ENCODE measurements at places on chromosomes 16 and 17.

DNA sequence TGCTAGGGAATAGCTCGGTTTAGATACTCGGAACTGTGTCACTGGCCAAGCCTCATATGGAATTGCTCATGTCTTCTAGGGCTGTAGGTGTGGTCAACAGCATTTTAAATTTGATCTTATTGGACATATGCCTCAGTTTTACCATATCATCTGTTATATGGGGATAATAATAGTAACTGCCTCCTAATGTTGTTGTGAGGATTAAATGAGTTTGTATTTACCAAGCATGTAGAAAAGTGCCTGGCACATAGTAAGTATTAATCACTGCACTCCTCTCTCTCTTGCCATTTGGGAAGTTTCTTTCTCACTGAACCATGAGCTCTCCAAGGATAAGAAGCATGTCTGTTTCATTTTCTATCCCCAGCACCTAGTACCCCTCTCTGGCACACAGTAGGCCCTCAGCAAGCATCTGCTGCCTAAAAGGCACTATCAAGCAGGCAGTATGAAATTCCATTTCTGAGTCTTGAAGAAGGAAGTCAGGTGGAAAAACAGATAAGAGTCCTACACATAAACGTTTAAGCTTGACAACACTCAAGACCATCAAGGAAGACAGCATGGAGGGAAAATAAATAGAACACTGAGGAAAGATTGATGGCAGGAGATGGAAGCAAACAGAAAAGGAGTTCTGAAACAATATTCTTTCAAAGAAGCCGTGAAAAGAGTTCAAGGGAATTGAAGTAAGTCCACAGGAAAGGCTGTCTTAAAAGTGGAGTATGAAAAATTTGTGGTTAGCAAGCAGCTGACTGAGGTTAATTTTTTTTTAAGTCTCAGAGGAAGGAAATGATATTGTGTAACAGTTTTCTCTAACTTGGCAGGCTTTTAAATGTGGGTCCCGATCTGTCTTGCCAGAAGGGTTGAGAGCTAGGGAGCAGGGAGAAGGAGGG, 2.2 kb upstream of the ATP6V0A1 start:
- peak; percentile 87 for DNase-seq

DNA sequence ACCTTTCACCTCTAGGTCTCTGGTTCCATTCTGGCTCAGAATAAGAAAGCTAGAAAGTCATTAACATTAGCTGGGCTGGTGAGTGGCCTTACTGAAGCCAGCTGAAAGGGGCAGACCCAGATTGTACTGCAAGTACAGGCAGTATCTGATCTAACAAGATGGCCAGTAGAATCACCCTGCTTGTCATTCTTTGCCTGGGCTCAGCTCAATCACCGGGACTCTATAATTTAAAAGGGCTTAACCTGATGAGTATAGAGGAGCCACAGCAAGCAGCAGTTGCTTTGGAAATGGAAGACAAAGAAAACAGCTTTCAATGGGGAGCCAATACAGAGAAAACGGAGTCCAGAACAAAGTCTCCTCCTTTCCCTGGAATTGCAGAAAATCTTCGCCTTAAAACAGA, 13.6 kb downstream of the CDH8 start:
- DNase-seq: no peak

DNA sequence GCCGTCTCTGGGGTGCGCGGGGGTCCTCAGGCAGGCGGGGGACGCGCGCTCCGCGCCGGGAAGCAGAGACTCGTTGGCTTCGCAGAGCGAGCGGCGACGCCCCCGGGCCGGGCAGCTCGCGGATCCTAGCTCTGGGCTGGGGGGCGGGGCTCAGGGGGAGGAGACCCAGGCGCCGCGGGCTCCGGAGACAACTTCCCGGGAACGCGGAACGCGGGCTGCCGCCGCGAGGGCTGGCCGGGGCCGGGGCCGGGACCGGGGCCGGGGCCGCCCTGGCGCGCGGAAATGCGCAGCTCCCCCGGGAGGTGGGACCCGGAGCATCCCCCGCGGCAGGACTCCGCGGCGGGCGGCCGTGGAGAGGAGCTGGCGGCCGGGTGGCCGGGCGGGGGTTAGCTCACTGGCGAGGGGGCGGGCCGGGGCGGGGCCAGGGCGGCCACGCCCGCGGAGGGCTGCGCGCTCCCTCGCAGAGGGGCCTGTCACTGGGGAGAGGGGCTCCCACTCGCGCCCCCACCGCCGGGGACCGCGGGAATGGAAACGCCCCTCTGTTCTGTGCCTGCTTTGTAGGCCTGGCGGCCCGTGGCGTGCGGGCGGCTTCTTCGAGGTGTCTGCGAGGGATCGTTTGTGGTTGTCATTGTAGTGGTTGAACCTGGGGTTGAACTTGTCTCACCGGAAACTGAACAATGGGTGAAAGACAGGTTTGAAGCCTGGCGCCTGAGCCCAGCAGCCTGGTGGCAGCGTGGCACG, at the start of gene GAS7:
Gene GAS7 (minus strand): TSS at position 98 of the 741 bp plus-strand sequence.
- DNase-seq: peak; percentile 86

DNA sequence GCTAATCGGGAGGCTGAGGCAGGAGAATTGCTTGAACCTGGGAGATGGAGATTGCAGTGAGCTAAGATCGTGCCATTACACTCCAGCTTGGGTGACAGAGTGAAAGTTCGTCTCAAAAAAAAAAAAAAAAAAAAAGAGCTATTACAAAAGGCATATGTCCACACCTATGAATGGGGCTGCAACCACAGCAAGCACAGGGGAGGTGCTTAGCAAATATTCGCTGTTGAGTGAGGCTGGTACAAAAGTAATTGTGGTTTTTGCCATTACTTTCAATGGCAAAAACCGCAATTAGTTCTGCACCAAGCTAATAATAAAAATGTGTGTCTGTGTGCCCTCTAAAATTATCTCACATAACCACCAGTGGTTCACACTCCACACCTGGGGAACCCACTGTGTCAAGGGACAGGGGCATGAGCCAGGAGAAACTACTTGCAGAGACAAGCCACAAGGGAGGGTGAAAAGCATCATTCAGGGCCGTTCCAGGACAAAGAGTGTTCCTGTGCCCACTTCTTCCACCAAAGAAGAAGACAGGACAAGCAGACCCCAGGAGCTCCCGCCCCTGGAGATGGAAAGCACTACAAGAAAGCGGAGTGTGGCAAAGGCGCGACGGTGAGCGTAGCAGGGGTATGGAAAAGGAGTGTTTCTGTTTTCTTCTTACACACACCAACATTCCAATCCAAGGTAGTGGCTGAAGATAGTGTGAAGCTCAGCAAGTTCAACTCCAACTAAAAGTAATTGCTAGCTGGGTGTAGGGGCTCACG, 84.4 kb upstream of the CNEP1R1 start:
- no peak for DNase-seq

DNA sequence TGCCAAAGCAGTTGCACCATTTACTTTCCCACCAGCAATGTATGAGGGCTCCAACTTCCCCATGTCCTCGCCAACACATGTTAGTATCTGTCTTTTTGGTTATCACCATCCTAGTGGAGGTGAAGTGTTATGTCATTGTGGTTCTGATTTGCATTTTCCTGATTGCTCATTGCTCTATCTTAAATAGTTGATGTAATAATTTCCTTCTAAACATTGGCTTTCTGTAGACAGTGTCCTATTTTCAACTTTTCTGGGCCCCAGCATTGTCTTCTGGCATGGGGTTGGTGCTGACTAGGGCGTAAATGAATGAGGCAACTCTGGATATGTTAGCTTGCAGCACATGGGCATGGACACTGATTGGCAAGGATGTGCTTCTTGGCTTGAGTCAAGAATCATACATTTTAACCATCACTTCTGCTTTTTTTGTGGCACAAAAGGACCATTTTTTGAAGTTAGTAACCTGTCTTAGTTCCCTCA, 25.1 kb downstream of the PLCG2 start:
- no peak for DNase-seq

DNA sequence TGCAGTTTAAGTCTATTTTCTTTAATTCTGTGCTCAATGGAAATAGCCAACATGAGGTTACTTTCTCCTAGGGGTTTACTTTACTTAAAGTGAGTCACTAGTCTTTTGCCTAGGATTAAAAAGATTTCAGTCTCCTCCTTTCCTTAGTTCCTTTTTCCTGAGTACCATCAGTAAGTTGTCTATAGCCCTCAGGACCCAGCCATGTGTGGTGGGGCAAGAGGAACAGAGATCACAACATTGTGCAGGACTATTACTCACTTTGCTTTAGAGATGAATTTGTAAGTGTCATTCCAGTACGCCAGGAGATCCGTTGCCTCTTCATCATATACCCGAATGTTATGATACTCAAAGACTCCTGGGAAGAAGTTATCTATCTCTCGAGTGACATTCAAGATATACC, 27.7 kb upstream of the CORO6 start:
- DNase-seq: no peak

Measured in adipocyte (in vitro differentiated cells).